Posterior cingulate gyrus (tissue), 11 donors: ENCODE measurements at places on chromosomes 16 and 17.
A peak's percentile ranks its signal among the peaks of the same experiment; 100 is the strongest.

DNA sequence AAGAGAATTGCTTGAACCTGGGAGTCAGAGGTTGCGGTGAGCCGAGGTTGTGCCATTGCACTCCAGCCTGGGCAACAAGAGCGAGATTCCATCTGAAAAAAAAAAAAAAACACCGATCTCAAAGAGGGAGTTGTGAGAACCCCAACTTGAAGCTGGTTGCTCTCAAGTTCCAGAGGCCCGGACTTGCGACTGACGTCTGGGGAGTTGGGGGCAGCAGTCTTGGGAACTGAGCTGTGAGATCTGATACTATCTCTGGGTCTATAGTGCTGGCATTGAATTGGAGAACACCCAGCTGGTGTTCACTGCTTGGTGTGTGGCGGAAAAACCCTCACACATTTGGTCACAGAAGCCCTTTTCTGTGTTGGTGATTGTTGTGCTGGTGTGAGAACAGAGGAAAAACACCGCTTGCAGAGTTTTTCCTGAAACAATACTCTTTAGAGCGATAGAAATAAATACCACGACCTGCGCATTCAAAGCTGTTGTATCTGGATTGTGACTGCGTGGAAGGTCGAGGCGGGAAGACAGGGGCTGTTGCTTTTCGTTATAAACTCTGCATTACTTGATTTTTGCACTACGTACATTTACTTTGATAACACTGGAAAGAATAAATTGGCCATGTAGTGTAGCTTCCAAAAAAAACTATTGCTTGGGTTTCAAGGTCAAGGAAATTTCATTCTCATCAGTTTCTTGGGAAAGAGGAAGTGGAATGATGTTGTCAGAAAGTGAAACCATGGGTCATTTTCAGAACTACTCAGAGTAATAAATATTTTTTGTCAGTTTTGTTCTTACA, 8.8 kb downstream of the SCIMP start:
- no peak for DNase-seq

DNA sequence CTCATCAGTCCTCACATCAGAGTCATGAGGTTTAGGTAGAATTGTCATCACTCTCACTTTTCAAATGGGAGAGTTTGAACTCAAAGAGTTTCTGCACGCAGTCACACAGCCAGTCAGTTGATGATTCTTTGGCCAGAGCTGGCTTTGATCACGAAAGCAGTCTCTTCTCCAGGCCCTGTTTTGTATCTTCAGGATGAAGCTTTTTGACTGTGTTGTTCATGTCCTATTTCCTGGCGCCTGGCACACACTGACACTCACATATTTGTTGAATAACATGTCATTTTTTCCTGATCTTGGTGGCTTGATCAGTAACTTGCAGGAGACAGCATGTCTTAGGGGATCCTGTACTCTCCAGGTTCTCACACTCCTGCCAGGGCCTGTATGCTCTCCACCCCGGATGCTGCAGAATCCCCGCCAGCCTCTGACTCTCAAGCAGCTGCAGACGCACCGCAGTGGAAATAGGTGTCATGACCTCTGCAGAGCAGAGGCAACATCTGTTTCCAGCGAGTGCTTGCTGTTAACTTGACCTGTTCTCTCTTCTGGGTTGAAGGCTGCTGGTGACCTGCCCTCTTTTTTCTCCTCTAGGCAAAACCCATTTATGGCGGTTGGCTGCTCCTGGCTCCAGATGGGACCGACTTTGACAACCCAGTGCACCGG, 33.0 kb downstream of the MPRIP start:
- no peak for DNase-seq

GRCh38 chr17:67212714-67213417, 32.1 kb downstream of the HELZ start:
- DNase-seq: no peak

GRCh38 chr17:16286009-16286946, 67.0 kb downstream of the CENPV start:
- peak; percentile 45 for DNase-seq

DNA sequence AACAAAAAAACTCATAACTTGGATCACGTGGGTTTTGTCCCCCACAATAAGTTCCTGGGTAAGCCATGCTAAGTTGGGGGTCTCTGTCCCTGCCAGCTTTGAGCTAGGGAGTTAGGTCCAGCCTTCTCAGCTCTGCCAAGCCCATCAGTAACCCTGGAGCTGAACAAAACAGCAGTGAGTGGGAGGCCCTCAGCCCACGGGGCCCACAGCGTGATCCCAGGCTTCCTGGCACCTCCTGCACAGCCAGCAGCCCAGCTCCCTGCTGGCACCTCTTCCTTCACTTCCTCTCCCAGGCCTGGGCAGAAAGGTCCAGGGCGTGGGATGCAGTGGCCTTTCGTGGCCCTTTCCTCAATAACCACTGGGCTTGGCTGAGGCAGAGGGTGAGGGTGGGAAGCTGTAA, 35.5 kb upstream of the CDC42EP4 start:
- no peak for DNase-seq

DNA sequence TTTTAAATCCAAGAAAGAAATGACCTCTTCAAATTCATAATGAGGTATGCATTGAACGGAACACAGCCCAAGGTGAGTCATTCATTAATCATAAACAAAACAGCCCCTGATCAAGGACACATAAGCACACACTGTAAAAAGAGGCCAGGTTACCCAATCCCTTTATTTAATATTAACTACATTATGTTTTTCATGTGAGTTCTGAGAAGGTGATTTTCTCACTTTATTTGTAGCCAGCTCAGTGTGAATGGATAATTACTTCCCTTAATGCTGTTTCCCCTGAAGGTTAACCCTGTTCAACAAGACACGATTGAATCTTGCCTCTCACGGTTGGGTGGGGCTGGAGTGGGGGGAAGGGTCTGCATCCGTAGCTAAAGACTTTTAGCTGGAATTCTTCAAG, 257.3 kb upstream of the SALL1 start:
- DNase-seq: no peak

GRCh38 chr17:17933775-17934174, 38.4 kb downstream of the TOM1L2 start:
- DNase-seq: no peak

GRCh38 chr17:15945527-15946191, 729 bp downstream of the ADORA2B start:
- DNase-seq: no peak

GRCh38 chr17:45763182-45763581, 20.9 kb upstream of the CRHR1 start:
- DNase-seq: peak; percentile 53

DNA sequence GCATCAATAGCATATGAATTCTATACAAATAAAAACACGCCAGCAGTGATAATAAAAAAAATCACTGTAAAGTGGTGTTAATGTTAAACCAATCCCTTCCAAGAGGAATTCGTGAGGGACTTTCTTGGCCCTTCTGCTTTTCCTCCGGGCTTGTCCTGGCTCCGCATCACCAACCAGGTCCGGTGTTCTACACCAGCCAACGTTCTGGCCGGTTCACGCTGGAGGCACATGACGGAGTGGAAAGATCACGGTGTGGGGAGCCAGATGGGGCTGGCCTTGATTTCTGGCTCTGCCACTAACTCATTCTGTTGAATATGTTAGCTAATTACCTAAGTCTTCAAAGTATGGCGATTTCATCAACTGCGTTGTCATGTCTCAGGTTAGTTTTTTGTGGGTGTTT, 1.4 kb upstream of the KRTAP29-1 start:
- no peak for DNase-seq

GRCh38 chr16:55846598-55847346, 13.9 kb upstream of the CES1 start:
- no peak for DNase-seq

DNA sequence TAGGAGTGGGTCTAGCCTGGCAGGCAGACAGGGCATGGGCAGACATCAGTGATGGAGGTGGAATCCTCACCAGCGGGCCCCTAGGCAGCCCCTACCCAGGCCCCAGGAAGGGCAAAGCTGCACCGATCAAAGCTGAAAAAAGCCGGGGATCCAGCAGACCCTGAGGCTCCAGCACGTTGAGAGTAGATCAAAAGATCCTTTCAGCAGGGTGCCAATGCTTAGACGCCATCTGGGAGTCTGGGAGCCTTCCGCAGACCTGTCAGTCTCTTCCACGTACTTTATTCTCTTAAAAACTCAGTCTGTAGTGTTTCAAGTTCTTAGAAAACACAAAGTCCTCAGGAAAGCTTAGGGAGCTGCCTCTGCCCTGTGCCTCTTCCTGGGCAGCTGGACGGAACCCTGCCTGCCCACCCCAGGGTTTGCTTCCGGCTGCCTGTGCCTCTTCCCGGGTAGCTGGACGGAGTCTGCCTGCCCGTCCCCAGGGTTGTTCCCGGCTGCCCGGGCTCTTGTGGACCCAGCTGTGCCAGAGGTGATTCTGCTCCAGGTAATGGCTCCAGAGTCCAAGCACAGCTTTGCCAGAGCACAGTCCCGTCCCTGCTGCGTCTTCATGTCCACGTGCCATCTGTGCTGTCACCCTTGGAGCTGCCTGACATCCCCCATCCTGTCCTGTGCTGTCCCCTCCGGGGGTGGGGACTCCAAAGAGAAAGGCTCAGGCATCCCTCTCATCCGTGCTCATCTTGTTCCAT, 50.8 kb upstream of the PVALEF start:
- no peak for DNase-seq

GRCh38 chr16:89357055-89357816, 133.1 kb downstream of the ANKRD11 start:
- peak; percentile 87 for DNase-seq

GRCh38 chr16:4938683-4939030, 1.7 kb upstream of the PPL start:
- no peak for DNase-seq

- no peak for DNase-seq
Observed at GRCh38 chr16:46970089-46970488, 3.4 kb downstream of the DNAJA2 start.
